Stimulated activated CD8-positive, alpha-beta memory T cell treated with anti-CD3 and anti-CD28 coated beads, Interleukin-15, amount 100 ng/mL, for 4 hours (primary cell): ENCODE measurements at places on chromosomes 3 and 15.

DNA sequence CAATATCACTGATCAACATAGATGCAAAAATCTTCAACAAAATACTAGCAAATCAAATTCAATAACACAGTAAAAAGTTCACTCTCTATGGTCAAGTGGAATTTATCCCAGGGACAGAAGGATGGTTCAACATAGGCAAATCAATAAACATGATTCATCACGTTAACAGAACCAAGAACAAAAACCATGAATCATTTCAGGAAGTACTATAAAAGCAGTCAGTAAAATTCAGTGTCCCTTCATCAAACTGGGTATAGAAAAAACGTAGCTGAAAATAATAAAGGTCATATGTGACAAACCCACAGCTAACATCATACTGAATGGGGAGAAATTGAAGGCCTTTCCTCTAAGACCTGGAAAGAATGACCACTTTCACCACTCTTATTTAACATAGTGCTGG lies 172.1 kb downstream of the POLR2M start:
- DNase-seq: no peak

DNA sequence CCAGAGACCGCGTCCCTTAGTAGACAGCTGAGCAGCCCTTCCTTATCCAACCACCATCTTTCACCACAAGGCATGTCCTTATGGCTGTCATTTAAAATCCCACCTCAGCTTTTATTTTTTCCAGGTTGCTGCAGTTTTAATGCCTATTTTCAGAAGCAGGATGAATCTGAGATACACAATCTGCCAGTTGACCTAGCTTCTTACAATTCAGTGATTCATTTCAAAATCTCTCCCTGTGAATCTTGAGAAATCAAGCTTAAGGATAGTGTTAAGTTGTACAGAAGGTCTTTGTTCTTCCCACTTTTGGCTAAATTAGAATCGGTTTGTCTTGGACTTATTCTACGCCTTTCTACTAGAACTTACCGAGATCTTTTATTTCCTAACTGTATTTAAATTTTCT lies 522.3 kb upstream of the CFAP20DC start:
- DNase-seq: no peak

DNA sequence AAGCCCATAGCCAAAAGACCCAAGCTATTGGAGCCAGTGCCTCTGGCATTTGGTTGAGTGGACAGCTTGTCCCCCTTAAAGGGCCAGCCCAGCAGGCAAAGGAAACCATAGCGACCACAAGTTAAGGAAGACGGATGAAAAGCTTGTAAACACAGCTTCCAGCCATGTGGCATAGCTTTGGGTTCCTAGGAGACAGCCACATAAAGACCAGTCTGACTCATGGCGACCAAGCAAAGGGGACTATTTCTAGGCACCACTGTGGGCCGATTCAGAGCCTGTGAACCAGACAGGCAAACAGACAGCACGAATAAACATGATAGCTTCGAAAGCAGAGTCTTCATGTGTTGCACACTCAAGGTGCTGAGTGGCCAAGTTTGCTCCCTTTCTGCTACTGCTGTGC lies 30.5 kb upstream of the SRGAP3 start:
- DNase-seq: no peak

GRCh38 chr3:101243285-101244211 lies 76.8 kb downstream of the IMPG2 start:
- DNase-seq: no peak

GRCh38 chr15:59180945-59181600 lies 25.6 kb upstream of the LDHAL6B start:
- DNase-seq: no peak

- no peak for DNase-seq
These were observed 180.2 kb downstream of the SEMA6D start for GRCh38 chr15:47897525-47897924.

DNA sequence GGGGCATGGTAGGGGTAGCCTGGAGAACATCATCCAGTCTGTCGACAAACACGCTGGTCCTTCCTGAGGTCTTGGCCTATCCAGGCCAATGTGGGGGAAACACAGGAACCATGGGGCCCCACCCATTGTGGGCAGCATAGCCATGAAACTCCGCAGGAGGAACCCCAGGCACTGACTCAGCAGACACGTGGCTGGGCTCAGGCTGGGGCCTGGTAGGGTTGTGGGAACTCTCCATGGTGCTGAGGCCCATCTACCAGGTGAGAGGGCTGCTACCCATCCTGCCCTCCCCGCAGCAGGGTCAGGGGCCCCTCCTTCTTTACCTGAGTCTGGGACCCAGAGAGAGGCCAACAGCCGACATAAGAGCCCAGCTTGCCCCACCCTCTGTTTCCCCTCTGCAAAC lies 22.6 kb upstream of the CACNA2D2 start:
- peak; percentile 7 for DNase-seq

GRCh38 chr15:89611317-89611716 lies 36.0 kb downstream of the TICRR start:
- DNase-seq: no peak

DNA sequence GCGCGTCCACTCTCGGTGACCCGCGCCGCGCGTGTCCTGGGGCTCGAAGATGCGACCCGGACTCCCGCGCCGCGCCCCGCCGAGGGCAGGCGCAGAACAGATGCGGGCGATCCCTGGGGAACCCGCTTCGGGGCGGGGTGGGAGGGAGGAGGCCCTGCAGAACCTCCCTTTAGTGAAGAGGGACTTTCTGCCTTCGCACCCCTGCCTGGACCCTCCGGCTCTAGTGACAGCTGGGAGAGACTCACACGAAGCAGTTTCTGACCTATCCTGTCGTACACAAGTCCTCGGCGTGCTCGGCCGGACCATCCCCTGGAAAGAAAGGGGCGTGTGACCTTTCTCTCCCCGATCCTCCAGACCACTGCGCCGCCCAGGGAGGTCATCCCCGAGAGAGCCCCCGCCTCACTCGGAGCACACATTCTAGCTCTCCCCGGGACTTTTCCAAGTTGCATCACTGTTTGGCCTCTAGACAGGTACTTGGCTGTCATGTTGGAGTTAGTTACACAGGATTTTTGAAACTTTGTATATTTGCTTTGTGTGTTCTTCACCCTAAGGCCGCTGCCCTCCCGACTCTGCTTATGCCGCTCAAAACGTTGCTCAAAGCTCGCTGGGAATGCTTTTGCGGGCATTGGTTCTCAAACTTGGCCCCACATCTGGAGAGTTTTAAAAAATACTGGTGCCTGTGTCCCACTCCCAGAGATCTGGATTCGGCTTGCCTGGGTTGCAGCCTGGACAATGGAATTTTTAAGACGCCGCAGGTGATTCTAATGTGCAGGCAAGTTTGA lies 582 bp downstream of the CGNL1 start:
- DNase-seq: no peak

DNA sequence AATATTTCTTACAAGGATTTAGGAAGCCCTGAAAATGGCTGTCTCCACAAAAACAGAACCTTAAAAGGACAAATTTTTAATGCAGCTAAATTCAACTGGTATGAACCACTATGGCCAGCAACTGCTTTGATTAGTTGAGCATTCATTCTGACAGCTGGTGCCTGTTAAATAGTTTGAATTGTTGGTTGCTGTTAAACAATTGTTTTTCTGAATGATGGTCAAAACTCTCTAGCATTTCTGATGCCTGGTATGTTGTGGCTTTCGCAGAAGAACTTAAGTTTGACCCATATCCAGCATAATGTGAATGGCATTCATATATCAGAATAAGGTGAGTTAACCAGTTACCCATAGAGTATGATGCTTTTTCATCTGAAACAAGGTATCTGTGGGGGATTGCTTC lies 138.4 kb downstream of the MEIS2 start:
- no peak for DNase-seq

- no peak for DNase-seq
These were observed 54.3 kb downstream of the LIPC start for GRCh38 chr15:58486062-58486461.

GRCh38 chr3:193928354-193929209 lies 207.4 kb upstream of the HES1 start:
- no peak for DNase-seq
